NCI-H510A (cell line): ENCODE measurements at places on chromosomes 4 and X.

DNA sequence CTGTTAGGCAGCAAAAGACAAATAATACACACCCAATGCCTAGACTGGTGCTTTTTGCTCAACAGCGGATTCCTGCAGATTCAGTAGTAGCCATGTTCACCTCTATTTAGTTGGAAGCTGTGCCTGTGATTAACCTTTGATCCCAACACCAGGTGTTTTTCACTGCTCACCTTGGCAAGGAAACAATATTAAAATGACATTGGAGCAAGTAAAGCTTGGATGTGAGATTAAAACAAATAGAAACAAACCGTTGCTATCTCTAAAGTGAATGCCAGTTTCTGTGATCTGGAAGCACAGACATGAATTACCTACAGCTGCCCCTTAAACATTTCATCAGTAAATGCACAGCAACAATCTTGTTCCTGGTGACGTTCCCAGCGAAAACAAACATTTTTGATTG lies 35.7 kb downstream of the MAGEB17 start:
- no peak for DNase-seq

GRCh38 chr4:54843946-54844345 lies 186.2 kb downstream of the KIT start:
- no peak for DNase-seq

GRCh38 chrX:21958916-21959315 lies 18.4 kb downstream of the SMS start:
- no peak for DNase-seq

DNA sequence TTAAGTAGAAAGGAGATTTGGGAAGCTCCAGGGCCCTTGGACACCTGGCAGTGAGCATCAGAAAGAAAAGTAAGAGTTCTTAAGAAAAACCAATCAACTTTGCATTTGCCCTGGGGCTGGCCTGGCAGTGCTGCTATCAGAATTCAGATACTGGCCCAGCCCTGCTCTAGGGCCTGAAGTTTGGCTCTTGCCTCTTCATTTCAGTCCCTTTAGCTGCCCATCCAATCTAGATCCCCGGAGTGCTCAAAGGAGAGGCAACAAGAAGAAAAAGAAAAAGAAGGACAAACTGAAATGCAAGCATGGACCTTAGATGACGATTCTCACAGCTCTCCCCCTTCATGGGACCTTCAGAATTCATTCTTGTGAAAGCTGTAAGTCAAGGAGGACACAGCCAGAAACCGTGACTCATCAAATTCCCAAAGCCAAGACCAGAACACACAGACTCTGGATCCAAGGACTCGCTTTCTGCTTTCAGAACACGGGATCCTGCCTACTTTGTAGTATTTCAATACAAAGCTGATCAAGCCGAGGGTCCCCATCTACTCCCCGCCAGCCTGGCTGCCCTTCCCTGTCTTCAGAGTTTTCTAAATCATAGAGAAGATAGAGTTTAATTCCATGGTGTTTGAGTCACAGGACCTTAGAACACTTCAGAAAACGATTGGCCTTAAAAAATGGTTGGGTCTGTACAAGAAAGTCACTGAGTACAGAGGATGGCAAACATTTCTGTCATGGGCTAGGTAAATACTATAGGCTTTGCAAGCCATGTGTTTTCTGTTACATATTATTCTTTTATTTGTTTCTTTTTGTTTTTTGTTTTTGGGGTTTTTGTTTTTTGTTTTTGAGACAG lies 103.7 kb downstream of the RBM47 start:
- no peak for DNase-seq

GRCh38 chr4:13665701-13666660 lies 38.5 kb upstream of the BOD1L1 start:
- DNase-seq = no peak

DNA sequence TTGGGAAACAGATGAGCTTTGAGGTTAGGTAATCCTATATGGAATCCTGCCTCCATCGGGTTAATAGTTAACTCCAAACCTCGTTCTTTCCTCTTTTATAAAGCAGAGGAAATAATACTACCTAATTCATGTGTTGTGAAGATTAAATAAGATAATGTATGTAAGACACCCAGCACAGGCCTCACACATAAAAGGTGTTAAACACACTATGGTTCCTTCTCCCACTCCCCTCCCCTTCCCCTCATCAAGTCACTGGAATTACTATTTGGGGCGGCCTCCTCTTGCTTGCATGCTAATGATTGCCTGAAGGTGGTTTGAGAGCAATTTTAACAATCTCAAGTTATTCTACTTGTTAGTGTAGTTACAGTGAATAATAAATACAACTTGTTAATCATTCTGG lies 404.4 kb upstream of the RASGEF1B start:
- no peak for DNase-seq

GRCh38 chr4:52861879-52862616 lies at the start of gene RASL11B:
Gene RASL11B, plus strand, starts transcription at chr4:52862317. Its CDS starts 191 bp downstream, at chr4:52862508.
- peak; percentile 71 for DNase-seq

GRCh38 chr4:91035276-91035675 lies 908.1 kb downstream of the CCSER1 start:
- no peak for DNase-seq

GRCh38 chr4:83828601-83829000 lies 292.7 kb downstream of the GPAT3 start:
- no peak for DNase-seq

GRCh38 chrX:50211510-50211909 lies 6.9 kb downstream of the CCNB3 start:
- DNase-seq = no peak

- DNase-seq = no peak
Observed at GRCh38 chrX:123357941-123358340, 173.9 kb downstream of the GRIA3 start.

- no peak for DNase-seq
Observed at GRCh38 chr4:181006499-181007260, 1236.5 kb upstream of the TENM3 start.

- no peak for DNase-seq
Observed at GRCh38 chr4:138945840-138946239, 69.7 kb upstream of the NOCT start.

- no peak for DNase-seq
Observed at GRCh38 chrX:79506001-79506400, 138.9 kb upstream of the ITM2A start.

- DNase-seq = no peak
Observed at GRCh38 chr4:88144866-88145300, 13.6 kb downstream of the ABCG2 start.

GRCh38 chr4:21744046-21744445 lies 204.5 kb downstream of the KCNIP4 start:
- DNase-seq = no peak

DNA sequence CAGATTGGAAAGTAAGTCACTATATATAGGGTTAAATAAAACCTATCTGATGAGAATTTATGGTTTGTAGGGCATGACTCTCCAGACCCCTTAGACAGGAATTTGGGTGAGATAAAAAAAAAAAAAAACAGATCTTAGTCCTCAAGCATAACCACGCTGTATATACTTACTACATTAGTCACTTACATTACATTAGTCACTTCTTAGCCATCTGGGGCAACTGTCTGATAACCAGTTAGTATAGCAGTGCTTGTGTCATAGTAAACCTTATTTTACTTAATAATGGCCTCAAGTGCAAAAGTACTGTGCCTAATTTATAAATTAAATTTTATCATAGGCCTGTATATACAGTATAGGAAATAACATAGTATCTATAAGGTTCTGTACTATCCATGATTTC lies 60.2 kb upstream of the RPS6KA6 start:
- DNase-seq = no peak

DNA sequence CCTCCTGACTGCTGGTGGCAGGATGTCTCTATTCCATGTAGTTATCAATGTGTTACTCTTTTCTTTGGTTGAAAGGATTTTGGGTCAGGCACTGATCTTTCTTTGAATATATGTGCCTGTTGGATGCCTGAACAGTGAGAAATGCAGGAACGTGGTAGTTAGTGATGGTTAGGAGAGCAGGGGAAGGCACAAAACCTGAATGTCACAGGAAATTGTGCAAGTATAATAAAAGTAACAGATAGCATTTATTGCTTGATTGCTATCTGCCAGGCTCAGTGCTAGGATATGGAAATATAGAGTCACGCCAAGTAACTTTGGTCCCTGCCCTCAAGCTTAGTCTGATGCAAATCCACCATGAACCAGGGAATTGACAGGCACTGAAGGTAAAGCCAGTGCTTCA lies 219.8 kb upstream of the FAT1 start:
- DNase-seq = no peak

GRCh38 chr4:169272265-169272886 lies 1.6 kb upstream of the SH3RF1 start:
- no peak for DNase-seq

- DNase-seq = no peak
Observed at GRCh38 chr4:131426023-131426758, 1722.9 kb upstream of the PCDH10 start.

DNA sequence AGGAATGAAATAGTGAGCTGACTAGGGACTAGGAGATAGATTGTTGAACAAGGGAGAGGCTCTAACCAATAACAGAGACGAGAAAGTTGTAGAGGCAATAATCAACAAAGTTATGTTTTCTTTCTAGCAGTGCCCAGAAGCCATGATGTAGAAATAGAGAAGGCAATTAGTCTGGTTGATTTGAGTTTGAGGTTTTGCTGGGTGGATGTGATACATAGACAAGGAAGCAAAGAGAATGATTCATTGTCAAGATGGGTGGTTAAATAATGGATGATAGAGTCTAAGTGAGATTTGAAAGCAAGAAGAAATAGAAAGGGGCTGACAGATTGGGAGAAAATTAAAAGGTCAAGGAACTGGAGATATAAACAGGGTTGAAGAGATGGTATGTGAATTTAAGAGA lies 11.2 kb downstream of the RBM41 start:
- no peak for DNase-seq

GRCh38 chrX:123859409-123859845 lies 426 bp upstream of the XIAP start:
- DNase-seq = no peak

GRCh38 chrX:641671-642435 lies 11.3 kb downstream of the SHOX start:
- DNase-seq = no peak

DNA sequence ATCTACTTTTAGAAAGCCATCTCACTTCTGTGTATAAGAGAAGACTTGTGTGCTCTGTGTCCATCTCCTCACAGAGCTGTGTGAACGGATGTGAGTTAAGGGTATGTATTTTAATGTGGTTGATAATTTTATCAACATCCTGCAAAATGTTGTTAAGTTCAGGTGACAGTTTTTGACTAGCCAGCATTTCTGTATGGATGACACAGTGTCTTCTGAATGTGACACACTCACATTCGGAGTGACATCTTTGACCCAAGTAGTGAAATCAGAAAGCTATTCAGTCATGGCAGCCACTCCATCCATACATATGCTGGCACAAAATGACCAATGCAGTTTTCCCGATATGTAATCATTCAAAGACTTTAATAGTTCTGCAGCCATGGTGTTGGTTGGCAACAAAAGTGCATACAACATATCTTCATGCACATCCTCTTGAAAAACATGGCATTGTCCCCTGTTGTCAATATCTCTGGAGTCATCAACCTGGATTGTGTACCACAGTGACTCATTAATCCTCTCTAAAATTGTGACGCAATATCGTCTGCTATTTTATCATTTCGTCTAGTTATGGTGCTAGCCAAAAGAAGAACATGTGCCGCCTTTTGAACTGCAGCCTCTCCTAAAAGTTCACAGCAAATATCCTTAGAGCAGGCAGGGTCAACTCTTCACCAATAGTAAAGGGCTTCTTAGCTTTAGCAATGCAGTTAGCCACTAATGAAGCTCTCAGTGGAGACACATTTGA lies 6.8 kb upstream of the FGF2 start:
- no peak for DNase-seq

GRCh38 chr4:84920617-84921016 lies 45.9 kb downstream of the WDFY3 start:
- no peak for DNase-seq

GRCh38 chr4:34182306-34182705 lies 2062.0 kb downstream of the ARAP2 start:
- no peak for DNase-seq

GRCh38 chr4:86452924-86453531 lies 93.2 kb upstream of the MAPK10 start:
- DNase-seq = no peak

GRCh38 chr4:140135529-140136088 lies 18.4 kb downstream of the MAML3 start:
- DNase-seq = peak; percentile 52

DNA sequence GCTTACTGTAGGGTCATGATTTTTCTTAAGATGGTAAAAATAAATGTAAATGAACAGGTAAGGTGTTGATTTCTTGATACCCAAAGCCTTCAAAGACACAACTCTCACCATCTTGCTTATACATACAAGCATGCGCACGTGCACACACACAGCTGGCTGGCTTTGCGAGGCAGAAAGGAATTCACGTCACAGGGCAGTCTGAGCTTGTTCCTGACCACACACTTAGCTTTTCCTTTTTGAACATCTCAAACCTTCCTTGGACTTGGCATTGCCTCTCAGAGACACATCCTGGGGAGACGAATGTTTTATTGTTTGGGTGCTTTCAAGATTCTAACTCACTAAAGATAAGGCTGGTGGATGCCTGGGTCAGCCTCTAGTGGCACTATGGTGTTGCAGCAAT lies 175.0 kb downstream of the NHS start:
- no peak for DNase-seq

DNA sequence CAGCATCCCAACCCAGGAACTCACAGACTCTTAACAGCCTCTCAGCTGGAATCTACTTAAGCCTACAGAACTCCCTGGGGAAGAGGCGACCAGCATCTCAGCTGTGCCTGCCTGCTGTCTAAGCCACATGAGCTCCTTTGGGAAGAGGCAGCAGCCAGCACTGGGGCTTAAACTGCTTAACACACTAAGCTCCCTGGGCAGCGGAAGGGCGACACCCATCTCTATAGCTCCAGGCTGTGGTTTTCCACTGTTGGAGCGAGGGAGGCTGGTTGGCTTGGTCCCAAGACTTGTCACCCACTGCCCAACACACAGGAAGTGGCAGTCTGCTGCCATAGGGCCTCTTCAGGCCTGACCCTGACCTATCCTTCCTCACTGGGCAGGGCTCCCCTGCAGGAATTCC lies 1544.1 kb upstream of the ADGRL3 start:
- no peak for DNase-seq

GRCh38 chr4:38106886-38107514 lies 146.8 kb downstream of the PTTG2 start:
- DNase-seq = no peak

GRCh38 chr4:82899374-82900065 lies 1.0 kb upstream of the THAP9 start:
- no peak for DNase-seq

DNA sequence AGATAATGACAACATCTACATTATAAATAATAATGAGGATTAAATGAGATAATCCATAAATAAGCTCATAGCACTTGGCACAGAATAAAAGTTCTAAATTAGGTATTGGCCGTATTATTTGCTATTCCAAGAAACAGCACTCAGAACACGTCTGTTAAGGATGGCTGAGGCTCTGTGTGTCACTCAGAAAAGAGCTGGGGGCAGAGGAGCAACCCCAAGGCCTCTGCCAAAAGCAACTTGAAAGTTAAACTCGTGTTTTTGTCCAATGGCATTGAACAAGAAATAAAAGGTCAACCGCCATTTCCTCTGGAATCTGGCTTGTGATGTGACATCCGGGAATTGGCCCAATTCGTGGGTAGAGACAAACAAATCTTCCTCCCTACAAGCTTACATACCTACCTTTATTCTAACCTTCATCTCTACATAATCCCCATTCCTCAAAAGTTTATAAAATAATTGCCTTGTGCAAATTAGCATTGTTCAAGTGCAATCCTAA lies 42.3 kb upstream of the FAM241A start:
- no peak for DNase-seq
